ENCODE measurements at places on chromosomes 6 and 20.

DNA sequence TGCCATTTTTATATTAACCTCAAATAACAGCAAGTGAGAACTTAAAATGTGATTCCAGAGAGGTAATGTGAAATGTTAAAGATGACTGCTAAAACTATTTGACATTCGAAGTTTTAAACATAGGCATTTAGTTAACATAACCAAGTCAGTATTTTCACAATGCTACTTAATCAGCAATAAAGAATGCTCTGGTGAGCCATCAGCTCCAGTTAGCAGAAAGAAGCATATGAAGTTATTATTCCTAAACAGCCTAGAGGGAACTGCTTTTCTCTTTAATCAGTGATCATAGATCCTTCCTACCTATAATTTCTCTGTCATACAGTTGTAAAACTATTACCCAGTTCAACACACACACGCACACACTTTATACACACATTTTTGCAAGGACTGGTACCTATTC is 60.1 kb downstream of the MMS22L start:
- no peak for DNase-seq

- DNase-seq, result no peak
These were observed 530 bp downstream of the GOPC start for GRCh38 chr6:117601811-117602150.

DNA sequence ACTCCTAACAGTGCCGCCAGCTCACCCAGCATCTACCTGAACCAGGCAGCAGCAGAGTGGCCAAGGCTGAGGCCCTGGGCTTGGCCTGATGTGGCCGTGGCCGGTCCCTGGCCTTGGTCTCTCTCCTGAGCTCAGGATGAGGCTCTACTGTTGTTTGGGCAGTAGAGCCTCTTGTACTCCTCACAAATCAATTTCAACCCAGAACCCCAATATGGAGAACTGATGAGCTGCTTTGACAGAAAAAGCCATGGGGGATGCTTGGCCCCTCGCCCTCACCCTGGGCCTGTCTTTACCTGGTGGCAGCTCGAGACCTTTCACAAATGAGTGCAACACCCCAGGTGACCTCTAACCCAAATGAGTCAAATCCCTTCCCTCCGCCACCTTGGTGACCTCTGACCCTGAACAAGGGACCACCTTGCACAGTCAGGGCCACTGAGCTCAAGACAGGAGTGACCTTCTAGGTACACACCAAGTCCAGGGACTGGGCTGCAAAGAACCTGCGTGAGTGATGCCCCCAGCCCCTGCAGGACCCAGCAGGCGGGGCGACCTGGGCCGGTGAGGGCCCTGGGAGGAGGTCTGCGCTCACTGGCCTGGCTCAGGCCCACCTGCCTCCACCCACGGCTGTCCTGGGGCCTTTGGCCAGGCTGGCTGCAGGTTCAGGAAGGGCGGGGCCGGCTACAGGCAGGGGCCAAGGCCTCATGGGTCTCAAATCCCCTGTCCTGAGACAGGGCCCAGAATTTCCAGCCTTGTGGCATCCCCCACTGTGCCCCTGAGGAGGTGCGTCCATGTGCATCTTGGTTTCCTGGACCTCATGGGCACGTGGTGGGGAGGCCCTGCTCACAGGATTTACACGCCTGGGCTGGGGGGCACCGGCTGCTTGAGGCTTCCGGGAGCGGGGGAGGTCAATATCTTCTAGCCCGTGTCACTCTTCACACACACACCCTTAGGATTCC is 30.2 kb downstream of the PSMG4 start:
- no peak for DNase-seq

DNA sequence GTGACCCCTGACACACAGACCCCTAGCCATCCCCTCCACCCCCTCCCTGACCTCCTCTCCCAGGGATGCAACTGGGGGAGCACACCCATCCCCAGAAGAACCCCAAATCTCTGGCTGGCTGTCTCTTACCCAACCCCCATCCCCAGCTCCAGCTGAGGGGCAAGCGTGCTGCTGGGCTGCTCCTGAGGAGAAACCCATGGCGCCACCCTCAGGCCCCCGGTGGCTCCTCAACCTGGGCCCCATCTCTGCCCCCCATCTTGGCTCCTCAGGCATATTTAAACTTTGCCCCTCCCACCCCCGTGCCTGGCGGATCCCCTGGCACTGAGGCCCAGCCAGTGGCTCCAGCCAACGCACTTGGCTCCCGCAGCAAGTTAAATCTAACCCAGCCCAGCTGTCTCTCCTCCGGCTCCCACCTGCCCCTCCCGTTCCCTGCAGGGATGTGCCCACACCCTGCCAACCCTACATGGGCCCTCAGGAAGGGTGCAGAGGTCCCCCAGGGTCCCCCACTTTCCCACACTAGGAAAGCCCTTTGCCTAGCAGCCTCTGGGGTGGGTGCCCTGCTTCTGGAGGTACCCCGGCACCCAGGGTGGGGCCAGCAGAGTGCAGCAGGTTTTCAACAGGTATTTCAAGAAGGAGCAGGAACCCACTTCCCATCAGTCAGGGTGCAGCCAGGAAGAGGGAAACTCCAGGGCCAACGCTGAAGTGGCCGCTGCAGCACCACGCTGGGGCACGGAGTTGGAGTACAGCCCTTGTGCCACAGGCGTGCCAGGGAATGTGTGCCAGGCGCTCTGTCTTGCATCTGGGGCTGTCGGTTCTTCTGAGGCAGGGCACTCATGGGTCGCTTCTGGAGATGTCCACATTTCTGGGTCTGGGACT is 5.3 kb upstream of the OSBPL2 start:
- no peak for DNase-seq

GRCh38 chr6:80165143-80165542 is 58.7 kb downstream of the BCKDHB start:
- no peak for DNase-seq

- DNase-seq, result no peak
These were observed 19.2 kb upstream of the SPDEF start for GRCh38 chr6:34575326-34575725.

DNA sequence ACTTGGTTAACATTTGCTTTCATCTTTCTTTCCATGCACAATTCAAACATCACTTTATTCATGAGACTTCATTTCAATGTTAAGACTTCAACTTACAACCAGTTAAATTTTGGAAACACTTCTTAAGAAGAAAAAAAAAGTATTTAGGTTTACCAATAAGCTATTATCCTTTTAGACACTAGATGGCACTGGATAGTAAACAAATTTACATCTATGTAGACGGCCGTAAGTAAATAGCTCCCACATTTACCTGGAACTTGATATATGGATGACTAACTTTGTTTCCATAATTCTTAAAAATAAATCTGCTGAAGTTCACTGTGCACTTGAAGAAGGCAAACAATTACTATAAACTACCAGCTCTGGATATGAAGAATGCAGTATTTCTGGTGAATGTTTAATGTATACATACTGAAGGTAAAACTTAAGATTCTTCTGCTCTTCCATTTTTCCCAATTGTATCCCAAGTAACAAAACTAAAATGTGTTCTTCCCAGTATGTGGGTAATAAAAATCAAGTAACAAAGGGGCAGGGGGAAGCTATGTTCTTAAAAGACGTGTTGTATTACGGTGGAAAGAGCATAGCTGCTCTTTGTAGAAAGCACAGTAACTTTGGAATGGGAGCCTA is 130.6 kb upstream of the C6orf118 start:
- peak; percentile 61 for DNase-seq

GRCh38 chr20:49132995-49133478 is 55.1 kb downstream of the STAU1 start:
- peak; percentile 74 for DNase-seq

DNA sequence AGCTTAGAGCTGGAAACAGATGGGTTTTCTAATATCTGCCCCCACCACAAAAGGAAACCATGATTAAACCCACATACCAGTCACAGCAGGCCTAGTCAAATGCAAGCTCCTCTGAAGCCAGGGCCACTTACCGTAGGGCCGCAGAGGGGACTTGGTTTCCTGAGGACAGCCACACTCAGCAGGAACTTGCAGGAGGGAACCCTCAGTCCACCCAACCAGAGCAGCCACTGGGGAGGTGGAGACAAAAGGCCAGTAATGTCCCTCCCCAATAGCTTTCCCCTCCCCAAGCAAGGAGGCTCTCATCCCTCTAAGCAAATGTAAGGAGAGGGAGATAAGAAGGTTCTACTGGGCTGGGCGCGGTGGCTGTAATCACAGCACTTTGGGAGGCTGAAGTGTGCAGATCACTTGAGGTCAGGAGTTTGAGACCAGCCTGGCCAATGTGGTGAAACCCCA is 384.4 kb upstream of the JARID2 start:
- DNase-seq, result peak; percentile 24

DNA sequence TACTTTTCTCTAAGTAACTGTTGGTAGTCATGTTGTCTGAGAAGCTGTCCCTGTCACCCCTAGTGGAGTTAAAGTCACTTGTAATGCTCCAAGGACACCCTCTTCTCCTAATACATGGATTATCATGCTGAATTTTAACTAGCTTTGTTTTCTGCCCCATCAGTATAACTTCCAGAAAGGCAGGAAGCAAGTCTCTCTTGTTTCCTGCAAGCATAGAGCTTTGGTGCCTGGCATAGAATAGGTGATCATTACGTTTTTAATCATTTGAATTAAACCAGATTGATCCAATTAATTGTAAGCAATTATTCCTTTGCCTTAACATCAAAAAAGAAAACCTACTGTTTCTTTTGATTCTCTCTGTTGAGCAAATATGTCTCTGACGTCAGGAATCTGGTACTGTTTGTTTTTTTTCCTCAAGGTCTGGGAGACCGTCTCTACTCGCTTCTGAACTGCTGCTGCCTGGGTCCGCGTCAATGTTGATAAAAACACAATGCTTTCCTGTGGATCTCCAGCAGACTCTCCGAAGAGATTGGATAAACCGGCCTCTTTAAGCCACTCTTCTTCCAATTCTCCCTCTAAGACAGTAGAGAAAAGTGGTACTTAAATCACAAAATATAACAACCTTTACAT is 71.8 kb downstream of the ARHGAP18 start:
- DNase-seq, result no peak

DNA sequence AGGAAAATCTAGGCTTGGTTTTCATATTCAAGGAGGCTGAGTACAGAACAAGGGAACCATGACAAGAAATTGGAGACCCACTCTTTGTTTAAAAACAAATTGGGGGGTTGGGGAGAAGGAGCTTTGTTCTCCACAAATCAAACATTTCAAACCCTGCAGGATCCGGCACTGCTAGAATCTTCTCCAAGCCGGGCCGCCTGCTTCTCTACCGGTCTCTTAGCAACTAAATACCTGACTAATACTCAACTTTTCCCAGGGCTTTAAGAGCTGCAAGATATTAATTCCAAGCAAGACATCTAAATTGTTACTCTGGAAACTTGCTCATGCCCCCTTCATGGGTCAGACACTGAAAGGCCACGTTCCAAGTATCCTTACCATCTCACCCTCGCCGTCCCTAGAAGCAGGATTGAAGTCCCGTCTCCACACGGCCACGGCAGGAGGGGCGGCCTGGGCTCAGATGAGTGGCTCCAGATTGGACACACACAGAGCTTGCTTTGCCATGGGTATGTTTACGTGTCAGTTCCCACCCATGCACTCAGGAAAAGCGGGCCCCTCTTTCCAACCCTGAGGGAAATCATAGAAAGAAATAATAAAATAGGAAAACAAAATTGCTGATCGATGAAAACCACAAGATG is 126.4 kb upstream of the CDH4 start:
- DNase-seq, result no peak

DNA sequence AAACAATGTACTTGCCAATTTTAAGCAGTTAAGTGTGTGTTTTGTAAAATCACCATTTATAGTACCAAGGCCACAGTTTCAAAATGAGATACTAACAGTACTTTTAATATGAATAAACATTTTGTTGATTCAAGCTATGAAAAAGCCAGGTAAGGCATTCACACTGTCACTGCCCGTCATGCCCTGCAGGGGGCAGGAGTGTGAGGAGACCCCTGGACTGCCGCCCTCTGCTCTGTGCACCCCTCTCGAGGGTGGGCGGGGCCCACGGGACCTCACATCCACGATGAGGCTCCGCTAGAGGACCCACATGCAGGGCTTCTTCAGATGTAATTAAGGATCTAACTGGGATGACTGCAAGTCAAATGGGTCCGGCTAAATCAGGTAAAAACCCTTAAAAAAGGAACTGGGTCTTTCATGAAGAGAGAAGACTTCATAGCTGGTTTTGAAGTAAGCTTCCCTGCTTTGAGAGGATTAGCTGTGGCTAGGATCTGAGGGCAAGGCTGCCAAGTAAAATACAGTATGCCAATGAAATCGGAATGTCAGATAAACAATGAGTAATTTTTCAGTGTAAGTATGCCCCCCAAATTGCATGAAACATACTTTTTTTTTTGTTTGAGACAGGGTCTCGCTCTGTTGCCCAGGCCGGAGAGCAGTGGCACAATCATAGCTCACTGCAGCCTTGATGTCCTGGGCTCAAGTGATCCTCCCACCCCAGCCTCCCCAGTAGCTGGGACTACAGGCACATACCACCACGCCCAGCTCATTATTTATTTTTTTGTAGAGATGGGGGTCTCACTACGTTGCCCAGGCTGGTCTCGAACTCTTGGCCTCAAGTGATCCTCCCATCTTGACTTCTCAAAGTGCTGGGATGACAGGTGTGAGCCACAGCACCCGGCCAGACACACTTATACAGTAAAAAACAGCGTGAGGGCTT is 18.7 kb downstream of the DIDO1 start:
- peak; percentile 63 for DNase-seq

DNA sequence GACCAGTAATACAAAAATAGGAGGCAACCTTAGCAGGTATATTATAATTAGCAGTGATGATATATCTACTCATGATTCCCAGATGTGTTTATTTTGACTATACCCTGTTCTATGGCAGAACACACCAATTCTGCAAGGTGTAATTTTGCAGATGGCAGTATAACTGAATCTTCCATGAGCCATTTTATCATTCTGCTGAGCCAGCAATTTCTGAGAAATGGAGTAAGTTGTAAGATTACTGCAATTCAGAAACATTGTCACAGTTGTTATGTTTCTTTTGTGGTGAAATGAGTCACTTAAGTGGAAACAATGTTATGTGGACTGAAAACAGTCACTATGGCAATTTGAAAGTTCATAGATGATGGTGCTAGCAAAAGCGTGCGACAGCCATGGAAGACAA is 63.7 kb upstream of the RIMS1 start:
- DNase-seq, result no peak

DNA sequence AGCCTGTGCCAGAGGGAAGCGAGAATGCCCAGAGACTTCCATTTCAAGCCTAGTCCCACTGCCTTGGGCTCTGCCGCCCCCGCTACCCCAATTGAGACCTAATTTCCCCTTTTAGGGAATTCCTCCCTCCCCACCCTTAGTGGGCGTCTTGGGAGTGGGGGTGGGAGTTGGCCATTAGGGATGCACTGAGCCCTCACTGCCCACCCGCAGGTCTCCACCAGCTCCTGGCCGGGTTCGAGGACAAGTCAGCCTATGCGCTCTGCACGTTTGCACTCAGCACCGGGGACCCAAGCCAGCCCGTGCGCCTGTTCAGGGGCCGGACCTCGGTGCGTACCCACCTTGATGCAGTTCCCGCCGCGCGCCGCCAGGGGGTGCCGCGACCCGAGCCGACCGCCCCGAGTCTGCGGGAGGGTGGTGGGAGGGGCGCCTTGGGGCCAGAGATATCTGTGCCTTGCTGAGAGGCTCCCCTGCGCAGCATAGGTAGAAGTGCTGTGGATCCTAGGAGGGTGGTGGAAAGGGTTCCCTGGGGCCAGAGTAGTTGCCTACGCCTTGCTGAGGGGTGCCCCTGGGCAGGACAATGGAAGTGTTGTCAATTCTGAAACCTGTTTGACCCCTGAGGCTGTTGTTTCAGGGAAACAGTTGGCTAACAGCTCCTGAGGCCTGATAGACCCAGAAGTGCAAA is 9.2 kb downstream of the ITPA start:
- peak; percentile 74 for DNase-seq

- no peak for DNase-seq
These were observed 794.1 kb downstream of the EYS start for GRCh38 chr6:64912966-64913365.

Measured in neural progenitor cell (in vitro differentiated cells).